ENCODE measurements at places on chromosomes 2 and 18. TPM values are rescaled to one million over a fixed set of nuclear protein-coding genes. Genes with fewer than 3 reads are reported as not detected.

DNA sequence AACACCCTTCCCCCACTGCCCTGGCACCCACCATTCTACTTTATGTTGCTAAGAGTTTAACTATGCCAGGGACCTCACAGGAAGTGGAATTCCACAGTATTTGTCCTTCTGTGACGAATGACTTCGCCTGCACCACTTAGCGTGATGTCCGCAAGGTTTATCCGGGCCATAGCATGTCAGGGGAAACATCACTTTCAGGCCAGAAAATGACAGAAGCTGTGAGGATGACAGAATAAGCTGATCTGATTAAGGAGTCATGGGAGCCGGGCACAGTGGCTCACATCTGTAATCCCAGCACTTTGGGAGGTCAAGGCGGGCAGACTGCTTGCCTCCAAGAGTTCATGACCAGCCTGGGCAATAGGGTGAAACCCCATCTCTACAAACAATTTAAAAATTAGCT is 248.8 kb downstream of the EIPR1 start:
- DNase-seq, result no peak

GRCh38 chr2:236052926-236053821 is 115.0 kb downstream of the GBX2 start:
- no peak for DNase-seq

DNA sequence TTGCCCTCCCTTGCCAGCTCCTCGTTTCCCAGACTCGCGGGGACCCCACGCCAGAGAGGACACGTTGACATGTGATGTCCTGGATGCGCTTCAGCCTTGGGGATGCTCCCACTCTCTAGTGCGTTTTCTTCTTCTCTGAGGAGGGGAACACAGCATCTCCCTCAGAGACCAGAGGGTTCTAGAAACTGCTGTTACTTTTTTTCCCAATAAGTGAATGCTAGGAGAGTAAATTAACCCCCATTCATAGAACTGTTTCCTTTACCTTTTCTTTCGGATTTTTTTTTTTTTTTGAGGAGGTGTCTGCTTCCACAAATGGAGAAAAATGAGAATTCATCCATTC is 370 bp upstream of the EFEMP1 start:
- DNase-seq, result no peak

FAHD2B gene
- total RNA-seq, result 9.2 TPM

DNA sequence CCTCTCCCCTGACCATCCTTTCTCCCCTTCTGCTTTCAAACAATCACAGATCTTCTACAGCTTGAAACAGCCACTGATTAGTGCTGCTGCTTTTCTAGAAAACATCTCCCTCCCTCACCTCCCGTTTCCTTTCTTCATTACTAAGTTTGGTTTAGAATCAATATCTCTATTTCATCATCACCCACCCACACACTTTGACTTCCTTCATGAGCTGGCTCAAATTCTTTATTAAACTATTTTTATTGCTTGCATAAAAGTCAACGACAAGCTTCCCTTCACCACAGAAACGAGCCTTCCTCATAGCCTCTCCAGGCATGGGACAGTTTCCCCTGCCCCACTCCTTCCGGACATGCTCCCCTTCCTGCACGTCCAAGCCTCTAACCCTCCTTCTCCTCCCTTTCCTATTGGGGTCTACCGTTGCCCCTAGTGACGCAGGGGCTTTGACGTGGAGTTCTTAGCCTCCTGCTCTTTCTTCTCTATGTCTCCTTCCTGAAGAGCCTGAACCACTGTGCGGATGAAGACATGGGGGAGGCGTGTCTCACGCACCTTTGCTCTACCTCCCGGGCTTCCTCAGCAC is 172.0 kb downstream of the AFF3 start:
- DNase-seq, result no peak

DNA sequence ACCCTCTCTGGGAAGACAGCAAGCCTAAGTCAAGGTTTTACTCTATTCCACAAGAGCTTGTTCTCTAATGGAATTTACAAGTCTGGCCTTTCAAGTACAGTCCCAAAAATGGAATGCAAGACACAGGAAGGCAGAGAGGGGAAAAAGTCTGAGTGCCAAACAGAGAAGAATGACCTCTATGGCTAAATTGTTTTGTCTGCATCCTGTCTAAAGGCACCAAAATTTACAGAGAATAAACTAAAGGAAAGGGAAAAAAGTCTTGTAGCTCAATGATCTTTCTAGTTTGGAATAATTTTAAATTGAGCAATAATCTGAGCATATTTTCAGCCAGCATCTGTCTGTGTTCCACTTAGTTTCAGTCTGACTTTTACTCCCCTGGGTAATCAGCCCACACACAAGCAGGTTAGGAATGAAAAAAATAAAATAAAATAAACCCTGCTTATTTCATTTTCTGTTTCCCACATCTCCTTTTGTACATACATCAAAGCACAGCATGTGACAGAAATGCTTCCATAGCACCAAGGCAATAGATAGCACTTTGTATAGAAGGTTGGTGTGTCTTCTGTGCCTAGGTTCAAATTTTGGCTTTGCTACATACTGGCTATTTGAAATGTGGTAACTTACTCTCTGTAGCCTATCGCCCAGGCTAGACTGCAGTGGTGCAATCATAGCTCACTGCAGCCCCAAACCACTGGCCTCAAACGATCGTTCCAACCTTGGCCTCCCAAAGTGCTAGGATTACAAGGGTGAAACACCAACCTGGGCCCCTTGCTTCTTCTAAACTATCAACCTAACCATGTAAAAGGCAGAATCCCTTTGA is 105.1 kb downstream of the SLC8A1 start:
- peak; percentile 28 for DNase-seq

- DNase-seq, result no peak
These were observed 37.7 kb upstream of the NT5C1B start for GRCh38 chr2:18626958-18627650.

MAPK4 gene
- total RNA-seq, result not detected

GRCh38 chr2:33215983-33216382 is 260.5 kb upstream of the RASGRP3 start:
- no peak for DNase-seq

NOL4 gene
- total RNA-seq, result not detected

CCDC141 gene
- total RNA-seq, result not detected

DNA sequence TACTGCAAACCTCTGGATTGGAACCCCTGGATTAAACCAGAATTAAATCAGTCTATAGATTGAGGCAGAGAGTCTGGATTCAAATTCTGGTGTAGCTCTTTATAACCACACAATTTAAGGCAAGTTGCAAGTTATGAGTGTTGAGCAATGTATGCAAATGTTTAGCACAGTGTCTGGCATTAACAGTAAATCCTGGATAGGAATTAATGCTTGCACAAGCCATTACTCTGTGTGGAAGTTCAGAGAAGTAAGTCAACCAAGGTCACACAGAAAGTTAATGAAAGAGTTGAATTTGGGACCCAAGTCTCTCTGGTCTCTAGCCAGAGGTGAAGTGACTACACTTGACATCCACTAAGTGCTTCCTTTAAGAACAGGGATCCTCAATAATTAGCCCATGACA is 2.0 kb upstream of the MARCO start:
- no peak for DNase-seq

DNA sequence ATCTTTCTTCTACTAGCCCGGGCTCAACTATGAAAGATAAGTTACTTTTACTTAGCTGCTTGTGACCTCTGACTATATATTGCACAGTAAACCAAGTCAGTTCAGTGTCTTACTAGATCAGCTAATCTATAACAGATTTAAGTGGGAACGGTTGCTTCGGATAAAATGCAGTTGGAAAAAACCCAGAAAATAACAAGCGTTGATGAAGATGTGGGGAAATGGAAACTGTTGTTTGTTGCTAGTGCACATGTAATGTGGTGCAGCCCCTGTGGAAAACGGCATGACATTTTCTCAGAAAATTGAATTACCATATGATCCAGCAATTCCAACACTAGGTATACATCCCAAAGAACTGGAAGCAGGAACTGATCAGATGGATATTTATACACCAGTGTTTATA is 248.5 kb downstream of the PRKCE start:
- DNase-seq, result no peak

ANKRD62 gene
- total RNA-seq, result not detected

GRCh38 chr2:228016402-228016801 is 145.0 kb downstream of the DAW1 start:
- no peak for DNase-seq

WNT10A gene
- total RNA-seq, result not detected

DNA sequence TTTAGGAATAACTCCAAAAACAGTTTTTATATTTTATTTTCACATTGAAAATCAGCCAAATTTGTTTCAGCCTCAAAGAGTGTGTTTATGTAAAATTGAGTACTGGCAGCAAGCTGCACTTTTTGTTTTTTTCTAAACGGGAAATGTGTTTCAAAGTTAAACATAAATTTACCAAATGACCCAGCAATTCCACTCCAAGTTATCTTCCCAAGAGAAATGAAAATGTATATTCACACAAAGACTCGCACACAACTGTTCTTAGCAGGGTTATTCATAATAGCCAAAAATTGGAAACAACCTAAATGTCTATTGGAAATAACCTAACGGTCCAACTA is 9.3 kb downstream of the ALPK2 start:
- no peak for DNase-seq

- no peak for DNase-seq
These were observed 34.0 kb downstream of the TMEM185B start for GRCh38 chr2:120189189-120189588.

DNA sequence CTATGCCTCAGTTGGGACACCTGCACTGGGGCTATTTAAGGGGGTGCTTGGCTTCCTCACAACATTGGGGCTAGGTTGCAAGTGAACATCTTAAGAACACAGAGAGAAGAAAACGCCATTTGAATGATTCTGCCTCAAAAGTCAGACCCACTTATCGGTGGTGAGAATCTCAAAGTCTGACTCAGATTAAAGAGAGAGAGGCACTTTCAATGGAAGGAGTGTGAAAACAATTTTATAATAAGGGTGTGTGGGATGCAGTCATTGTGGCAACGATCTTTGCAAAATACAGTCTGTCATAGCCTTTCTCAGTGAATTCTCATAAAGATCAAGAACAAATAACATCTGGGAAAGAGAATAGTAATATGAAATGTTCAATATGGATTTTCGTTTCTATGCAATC is 41.8 kb downstream of the CCDC102B start:
- DNase-seq, result no peak

HOXD13 gene
- total RNA-seq, result not detected

SERPINB3 gene
- not detected for total RNA-seq

DNA sequence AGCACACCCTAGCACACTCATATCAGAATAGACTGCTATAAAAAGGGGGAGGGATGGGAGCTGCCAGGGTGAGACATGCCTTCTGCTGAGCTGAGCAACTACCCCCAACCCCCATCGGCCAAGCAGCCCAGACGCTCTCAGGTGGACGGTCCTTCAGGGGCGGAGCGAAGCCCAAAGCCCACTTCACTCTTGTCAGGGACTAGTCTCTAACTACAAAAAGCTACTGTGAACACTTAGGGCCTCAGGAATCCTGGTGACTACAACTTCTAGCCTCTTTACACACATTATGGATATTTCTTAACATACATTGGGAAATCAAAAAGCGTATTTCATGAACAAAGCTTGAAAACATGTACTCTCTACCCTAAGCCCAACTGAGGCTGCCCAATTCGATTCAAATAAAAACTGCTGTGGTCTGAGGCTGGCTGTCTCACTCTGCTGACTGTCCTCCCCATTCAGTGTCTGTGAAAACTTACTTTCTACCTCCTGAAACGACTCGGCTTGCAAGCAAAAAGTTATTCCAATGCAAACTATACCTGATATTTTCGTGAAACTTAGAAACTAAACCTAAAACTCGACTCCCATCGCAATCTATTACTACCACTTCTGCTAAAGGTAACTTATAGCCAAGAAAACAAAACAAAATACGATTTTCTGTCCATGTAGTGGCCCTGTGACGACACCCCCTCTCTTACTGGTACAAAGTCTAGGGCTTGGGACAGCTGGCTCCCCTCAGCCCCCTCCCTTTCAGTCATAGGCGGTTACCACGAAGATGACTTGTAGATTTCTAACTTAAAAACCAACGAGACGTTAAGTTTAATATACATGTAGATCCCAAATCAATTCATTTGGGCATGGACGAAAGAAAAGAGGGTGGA is 1.2 kb downstream of the SERTAD2 start:
- peak; percentile 55 for DNase-seq

TYMS gene
- total RNA-seq, result 200 TPM

SH2D6 gene
- total RNA-seq, result 0.39 TPM

DNA sequence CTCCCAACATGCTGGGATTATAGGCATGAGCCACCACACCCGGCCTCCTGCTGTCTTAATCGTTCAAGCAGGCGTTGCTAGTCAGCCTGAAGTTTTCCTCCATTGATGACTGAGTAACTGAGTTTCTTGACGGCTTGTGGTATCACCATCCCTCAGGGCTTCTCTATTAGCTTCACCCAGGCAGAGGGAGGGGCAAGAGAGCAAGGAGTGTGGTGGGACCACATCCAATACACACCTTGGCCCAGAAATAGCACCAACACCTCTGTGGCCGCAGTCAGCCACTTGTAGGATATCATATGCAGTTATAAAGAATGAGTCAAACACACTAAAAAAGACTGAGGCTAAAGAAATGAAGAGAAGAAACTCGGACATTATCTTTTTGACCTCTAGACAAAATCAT is 1009.4 kb upstream of the CELF4 start:
- DNase-seq, result no peak
